ENCODE measurements at places on chromosomes 11 and 22.

- no peak for DNase-seq
These were observed 24.0 kb downstream of the CD5 start for GRCh38 chr11:61126256-61126655.

- no peak for DNase-seq
These were observed 7.6 kb upstream of the EXPH5 start for GRCh38 chr11:108601150-108601549.

DNA sequence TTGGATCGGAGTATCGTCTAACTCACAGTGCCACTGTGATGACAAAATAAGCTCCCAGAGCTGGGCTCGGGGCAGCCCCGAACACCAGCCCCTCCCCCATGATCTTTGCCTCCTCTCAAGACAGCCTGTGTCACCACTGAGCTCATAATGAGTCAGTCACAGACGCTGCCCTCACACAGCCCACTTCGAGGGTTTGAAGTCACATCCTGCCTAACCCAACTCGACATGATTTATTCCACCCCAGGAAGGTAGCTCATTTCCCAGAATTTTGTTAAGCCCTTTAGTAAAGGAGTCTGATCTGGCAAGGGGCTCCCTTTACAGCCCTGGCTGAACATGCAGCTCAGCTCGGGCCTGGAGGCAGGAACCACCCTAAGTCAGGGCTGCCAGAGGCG, 22.8 kb downstream of the MYH9 start:
- peak; percentile 42 for DNase-seq

DNA sequence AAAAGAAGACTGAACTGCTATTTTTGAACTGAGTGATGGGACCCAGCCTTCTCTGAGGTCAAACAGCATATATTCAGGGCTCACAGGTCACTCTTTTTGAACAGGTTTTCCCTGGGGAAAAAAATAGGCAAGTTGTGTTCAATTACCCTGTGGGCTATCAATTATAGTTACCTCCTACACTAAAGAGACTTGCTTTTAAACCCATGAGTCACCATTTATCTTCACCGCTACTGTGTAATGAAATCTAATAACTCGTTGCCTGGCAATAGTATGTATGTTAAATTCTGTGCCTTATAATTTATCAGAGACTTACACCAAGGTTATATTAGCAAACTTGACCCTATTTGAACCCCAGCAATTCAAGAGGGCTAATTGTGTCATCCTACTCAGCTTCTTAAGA, 98.5 kb downstream of the CYP2R1 start:
- no peak for DNase-seq

GRCh38 chr11:30617762-30618161, 31.6 kb upstream of the MPPED2 start:
- no peak for DNase-seq

DNA sequence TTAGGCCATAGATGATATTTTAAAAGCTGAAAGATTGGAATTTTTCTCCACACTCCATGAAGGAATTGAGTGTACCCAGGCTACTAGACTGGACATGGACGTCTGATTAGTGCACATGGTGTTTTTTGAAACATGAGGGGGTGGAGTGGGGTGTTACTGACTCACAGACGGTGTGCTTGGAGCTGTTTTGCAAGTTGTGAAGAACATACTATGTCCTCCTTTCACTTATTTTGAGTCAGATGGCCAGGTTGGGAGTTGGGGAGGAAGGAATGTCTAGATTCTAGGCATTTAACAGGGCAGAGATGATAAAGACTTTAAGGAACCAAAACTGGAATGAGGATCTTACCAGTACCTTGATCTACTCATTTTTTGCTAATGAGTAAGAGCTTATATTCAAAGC, 158.1 kb upstream of the MTNR1B start:
- no peak for DNase-seq

- DNase-seq: no peak
These were observed 566.4 kb downstream of the METTL15 start for GRCh38 chr11:28674433-28675103.

DNA sequence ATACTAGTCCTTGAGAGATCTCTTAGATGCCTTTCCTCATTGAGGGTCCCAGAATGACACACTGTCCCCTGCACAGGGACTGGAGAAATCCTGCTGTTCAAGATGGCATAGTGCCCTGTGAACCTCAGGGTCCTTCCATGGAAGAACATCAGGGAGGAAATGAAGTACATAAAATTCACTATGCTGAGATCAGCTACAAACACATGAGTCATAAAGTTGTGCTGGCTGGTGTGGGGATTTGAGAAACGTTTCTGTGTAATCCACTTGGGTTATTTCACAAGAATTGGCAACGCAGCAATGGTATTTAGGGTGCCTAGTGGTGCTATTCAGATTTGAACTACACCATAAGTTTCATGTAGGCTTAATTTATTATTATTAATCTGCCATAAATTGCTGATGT, 174.4 kb downstream of the MAML2 start:
- DNase-seq: no peak

- no peak for DNase-seq
These were observed 31.2 kb downstream of the C22orf42 start for GRCh38 chr22:32127904-32128303.

DNA sequence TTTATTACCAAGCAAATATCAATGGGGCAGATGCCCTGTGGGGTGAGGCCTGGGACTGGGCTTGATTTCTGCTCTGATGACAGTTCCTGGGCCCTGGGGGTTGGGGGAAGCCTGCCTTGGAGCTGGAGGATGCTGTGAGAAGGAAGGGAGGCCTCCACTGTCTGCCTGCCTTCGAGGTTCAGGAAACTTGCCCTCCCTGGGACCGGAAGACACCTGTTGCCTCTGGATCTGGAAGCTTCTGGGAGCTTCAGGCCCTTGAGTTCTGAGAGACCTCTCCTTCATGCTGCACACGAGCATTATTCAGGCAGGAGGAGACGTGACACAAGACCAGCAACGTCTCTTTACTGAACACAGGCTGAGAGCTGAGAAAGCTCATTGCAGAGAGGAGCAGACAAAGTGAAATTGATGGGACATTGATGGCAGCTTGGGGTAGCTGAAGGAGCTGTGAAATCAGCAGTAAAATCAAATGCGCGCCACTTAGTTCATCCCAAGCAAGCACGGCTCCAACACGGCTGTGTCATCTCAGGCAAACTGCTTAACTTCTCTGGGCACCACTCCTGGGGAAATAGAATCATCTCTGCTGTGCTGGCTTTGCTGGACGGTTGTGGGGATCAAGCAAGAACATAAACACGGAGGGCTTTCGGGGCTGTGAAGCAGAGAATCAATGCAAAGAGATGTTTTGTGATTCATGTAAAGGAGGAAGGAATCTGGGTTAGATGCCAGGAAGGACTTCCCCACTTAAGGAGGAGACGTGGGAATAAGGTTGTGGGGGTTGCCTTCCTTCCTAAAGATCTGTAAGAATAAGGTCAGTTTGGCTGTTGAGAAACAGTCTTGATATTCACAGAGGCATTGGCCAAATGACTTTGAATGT, 64.5 kb downstream of the TP53I11 start:
- DNase-seq: no peak

- no peak for DNase-seq
These were observed 204.6 kb downstream of the DBX1 start for GRCh38 chr11:19955660-19956059.

All from bone marrow (tissue), 2 donors.